ENCODE measurements at places on chromosomes 12 and 14.

DNA sequence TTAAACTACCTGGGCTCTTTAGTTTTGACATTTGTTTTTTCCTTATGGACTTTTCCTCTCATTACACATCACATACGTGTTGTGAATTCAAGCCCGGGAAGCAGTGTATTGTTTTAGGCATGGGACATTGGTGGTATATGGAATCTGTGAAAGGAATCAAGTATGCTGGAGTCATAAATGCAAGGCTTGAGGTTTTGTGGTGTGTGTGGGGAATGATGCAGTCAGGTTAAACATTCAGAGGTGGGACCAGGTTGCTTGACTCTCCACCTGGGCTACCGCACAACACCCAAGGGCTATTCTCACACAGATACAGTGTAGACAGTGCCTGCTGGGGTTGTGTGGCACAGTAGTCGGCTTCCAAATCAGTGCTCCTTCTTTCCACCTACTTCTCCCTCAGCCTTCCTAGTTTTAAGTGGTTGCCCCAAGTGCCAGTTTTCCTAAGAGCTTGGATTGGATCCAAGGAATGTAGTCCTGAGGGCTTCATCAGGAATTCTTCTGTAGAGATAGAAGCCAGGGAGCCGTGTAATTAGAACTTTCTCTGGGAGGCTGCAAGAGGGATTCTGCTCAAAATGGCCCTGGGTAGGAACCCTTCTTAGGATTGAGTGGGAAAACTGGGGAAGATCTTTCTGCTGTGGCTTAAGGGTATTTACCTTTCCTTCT, 243.7 kb downstream of the C12orf75 start:
- no peak for DNase-seq

GRCh38 chr12:96520767-96521166, 31.4 kb downstream of the CFAP54 start:
- no peak for DNase-seq

GRCh38 chr12:55142669-55143565, 16.7 kb downstream of the OR9K2 start:
- DNase-seq = peak; percentile 72

DNA sequence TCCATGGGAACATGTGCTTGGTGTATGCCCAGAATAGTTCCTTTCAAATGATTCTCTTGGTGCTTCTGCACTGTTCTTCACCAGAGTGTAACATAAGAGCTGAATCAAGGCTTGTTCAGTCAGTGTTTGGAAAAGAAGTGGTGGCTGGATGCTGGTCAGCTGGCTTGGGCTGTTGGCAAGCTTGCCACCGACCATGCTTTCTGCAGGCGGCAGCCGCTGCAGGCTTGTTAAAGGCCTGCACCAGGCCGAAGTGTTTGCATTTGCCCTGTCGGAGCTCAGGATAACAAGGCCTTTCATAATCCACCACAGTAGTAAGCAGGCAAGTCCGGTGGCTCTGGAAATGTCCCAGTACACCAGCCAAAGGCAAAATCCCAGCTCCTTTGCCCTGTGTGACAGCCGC, 26.9 kb downstream of the DAAM1 start:
- DNase-seq = no peak

- no peak for DNase-seq
Measured at GRCh38 chr12:48696626-48697025, 14.6 kb upstream of the KANSL2 start.

GRCh38 chr12:41521872-41522379, 333.8 kb downstream of the PDZRN4 start:
- peak; percentile 46 for DNase-seq

- DNase-seq = no peak
Measured at GRCh38 chr14:92984896-92985295, 61.9 kb downstream of the CHGA start.

- DNase-seq = no peak
Measured at GRCh38 chr14:29461506-29461905, 466.1 kb downstream of the PRKD1 start.

DNA sequence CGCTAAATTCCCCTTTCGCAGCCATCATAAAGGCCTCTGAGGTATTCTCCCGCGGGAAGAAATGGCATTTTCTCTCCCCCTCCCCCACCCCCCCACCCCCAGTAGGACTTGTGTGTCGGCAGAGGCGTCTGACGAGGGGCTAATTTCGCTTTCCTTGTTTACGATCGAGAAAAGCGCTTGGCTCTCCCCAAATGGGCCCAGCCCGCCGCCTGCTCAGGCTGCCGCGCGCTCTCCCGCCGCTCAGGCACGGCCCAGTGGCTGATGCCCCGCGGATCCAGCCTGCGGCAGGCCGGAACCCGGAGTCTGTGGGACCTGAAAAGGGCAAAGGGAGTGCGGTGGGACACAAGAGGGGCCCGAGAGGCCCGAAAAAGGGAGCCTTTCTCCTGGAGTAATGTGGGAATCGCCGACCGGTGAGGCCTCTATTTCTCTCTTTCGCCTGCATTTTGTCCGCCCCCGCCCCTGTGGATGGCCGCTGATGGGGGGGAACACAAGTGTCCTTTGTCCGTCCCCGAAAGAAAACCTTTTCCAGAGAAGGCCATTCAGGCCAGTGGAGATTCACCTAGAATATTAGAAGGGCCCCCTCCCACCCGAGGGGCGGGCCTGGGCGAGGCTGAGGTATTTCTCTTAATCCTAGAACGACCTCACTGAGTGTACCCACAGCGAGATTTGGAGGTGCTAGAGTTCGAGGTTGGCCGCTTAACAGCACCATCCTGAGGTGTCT, 9.0 kb upstream of the HOXC6 start:
- DNase-seq = no peak

DNA sequence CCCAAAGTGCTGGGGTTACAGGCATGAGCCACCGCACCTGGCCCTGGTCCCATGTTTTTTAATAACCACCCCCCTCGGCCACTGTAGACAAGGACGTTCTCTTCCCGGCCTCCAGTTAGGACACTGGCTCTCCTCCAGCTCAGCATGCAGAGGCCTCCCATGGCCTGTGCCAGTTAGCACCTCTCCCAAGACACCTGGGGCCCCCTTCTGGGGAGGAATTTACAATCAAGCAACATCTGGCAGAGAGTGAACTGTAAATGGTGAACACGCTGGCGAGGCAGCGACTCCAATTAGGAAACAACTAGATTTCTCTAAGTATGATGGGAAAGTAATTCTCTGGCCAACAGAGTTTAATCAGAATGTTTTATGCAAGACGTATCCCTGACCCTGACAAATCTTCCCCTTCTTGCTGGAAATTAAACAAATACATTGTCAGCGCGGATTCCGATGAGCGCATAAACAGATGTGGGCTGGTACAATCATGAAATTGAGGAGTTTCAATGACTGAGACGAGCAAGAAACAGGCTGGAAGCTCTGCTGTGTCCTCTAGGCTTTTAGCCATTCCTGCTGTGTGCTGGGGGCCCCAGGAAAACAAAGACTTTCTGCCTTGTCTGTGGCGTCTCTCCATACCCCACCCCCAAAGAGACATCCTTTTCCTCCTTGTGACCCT, 61.7 kb upstream of the DLK1 start:
- DNase-seq = no peak

GRCh38 chr14:79298373-79298772, 912.9 kb downstream of the DIO2 start:
- no peak for DNase-seq

DNA sequence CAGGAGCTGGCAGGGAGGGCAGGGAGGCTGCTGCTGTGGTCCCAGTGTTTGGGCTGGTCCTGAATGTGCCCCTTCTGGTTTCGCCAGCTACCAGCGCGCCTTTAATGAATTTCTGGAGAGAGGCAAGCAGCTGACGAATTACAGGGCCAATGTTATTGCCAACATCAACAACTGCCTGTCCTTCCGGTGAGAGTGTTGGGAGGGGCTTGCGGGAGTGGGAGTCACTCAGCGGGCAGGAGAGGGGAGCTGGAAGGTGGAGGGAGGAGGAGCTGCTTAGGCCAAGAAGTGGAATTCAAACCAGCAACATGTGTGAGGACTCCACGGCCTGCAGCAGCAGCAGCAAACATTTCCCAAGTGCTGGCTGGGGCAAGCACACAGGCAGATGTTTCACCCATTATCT, 7.7 kb downstream of the TNFAIP2 start:
- DNase-seq = no peak

- no peak for DNase-seq
Measured at GRCh38 chr14:99244941-99245563, 26.9 kb downstream of the BCL11B start.

GRCh38 chr12:52293926-52294325, 2.6 kb upstream of the KRT81 start:
- DNase-seq = no peak

DNA sequence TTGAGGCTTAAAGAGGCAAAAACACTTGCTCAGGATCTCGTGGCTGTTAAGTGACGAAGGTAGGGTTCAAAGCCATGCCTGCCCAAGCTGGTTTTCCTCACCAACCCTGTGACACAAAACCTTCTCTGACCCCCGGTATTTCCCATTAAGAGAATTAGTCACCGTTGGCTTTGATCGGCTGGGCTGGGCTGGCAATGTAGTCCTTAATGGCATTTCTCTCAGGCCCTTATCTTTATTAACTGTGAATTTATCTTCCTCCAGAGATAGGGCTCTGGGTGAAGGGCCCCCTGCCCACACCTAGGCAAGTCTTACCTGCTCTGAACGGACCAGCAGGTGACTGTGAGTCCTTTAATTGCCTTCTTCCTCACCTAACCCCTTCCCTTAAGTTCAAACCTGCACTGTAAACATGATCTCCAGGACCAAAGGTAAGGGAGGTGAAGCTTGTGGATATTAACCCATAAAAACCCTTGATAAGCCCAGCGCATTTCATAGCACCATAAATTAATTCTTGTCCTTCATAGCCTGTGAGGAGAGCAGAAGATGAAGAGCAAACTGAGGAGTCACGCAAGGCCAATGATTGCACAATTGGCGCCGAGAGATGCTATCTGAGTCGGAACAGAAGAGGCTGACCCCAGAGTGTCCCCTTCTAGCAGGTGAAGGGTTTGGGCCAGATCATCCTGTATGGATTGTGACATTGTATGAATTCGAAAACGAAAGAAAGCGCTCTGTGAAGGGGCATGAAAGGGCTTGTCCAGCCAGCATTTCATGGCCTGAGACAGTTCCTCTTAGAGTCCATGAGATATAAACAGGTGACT, 790.8 kb upstream of the TBX3 start:
- no peak for DNase-seq

DNA sequence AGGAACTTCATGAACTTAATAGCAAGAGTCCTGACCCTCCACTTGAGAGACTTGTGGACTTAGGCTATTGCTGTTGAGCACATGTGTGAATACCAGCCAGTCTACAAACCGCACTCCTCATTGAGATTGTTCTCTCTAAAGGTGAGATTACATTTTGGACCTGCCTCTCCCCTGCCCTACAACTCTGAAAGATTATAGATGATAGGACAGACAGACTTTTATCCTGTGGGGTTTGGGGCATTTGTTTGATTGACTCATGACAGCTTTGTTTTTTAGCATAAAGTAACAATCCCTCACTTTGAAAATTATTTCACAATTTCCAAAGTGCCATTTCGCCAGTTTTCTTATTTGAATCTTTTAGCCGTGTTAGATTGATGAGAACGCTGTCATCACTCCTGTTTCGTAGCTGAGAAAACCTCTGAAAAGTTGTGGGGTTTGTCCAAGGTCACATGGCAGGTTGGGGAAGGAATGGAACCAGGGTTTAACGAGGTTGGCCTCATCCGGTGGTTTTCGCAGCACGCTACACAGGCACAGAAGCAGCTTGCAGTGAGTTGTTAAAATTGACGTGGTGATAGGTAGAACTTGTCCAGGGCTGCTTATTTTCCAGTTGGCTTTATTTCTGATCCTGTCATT, 836 bp downstream of the EVL start:
- no peak for DNase-seq

DNA sequence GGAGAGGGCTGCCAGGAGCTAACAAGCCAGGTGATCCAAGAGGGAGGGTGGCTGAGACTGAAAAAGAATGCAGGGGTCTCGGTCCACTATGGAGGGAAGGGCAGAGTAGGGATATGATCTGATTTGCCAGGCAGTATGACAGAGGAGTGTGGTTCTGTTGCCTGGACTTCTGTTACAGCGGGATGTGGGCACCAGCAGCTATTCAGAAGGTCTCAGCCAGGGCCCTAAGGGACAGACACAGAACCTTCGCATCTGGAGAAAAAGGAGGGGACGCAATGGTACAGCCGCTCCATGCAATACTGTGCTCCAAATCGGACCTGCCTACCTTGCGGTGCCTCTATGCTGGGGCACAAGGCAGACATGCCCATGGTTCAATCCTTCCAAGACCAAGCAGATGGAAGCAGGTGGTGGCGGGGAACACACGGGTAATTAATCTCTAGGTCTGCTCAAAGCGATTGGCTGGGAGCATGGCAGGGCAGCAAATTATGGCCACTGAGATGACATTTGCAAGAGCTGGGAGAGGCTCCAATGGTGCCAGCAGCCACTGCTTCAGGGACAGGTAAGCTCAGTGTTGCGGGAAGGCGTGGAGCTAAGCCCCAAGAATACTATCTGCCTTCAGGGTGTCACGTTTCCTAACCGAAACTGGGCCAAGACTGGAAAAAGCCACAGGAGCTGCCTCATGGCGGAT, 185.5 kb downstream of the FOXN3 start:
- no peak for DNase-seq

- DNase-seq = no peak
Measured at GRCh38 chr12:94205822-94206221, 57.4 kb downstream of the PLXNC1 start.
